Effector CD4-positive, alpha-beta T cell (primary cell): ENCODE measurements at places on chromosomes 5 and 9.

GRCh38 chr5:124724357-124725039 lies 21.9 kb downstream of the ZNF608 start:
- DNase-seq, result no peak

GRCh38 chr9:131482343-131483006 lies 20.2 kb upstream of the POMT1 start:
- DNase-seq, result no peak

DNA sequence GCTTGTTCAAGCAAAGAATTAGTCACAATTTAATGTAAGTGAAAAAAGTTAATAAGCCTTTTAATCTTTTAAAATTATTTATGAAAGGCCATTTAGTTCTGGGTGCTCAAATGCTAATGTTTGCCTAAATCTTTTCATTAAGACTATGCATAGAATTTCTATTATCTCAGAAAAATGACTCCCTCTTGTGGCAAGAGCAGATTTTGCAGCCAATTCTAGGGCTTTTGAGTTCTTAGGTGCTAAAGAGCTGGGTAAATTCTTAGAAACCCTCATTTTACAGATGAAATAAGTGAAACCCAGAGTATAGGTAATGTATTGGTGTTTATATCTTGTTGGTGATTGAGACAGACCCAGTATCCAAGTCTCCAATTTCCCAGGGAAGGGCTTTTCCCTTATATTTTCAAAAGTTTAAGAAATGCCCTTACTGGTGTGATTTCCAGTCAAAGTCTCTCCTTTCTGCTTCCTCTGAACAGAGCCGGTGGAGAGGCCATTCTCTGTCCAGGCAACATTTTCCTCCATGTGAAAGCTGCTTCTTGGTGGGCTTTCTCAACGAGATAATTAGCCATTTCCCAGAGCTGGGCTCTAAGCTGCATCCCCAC lies 24.1 kb upstream of the PCSK5 start:
- peak; percentile 13 for DNase-seq

DNA sequence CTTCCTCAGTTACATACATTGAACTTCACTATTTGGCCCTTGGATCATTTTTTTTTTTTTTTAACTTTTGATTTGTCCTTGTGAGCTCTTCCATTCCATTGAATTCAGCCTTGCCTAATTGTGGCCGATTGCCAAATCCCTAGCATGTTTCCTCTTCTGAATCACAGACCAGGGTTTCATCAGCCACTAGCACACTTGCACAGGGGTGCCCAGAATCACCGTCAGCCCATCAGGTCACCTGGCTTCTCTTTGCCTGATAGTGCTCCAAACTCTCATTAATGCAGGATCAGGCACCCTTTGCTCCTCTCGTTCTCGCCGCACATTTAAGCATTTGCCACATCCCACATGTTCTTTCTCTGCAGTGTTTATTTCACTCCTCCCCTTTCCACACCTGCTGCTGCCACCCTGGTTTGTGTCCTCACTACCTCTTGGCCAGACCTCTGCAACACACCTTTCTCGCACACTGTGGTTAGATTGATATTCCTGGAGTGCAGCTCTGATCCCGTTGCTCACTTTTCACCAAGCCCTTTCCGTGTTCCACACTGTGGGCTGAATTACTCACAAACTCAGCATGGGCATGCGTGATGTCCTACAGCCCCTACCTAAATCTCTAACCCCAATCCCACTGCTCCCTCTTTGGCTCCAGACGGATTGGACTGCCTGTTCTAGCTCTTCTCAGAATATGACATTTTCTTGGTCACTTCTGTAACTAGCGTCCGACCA lies 9.8 kb downstream of the PIK3R1 start:
- no peak for DNase-seq

- DNase-seq, result no peak
Observed at GRCh38 chr5:65808818-65809217, 86.8 kb downstream of the NLN start.

GRCh38 chr9:23842565-23843129 lies 16.6 kb upstream of the ELAVL2 start:
- DNase-seq, result no peak

DNA sequence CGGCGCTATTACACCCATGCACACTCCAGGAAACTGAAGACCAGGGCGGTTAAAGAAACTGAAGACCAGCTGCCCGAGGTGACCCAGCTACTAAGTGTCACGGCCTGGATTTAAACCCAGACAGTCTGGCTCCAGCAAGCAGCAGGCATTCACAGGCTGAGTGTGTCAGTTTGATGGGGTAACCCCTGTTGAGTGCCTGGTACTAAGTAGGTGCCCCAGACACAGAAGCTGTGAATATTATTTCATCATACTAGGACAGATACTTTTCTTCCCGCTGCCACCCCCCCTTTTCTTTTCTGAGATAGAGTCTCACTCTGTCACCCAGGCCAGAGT lies 7.3 kb downstream of the ENG start:
- DNase-seq, result no peak

GRCh38 chr9:105757496-105758251 lies 63.3 kb downstream of the TMEM38B start:
- DNase-seq, result no peak

GRCh38 chr9:75707191-75707590 lies 183.3 kb upstream of the PCSK5 start:
- no peak for DNase-seq

- peak; percentile 14 for DNase-seq
Observed at GRCh38 chr5:163506726-163507125, 1.3 kb downstream of the MAT2B start.

- DNase-seq, result no peak
Observed at GRCh38 chr9:126146254-126147145, 180.1 kb upstream of the MVB12B start.

DNA sequence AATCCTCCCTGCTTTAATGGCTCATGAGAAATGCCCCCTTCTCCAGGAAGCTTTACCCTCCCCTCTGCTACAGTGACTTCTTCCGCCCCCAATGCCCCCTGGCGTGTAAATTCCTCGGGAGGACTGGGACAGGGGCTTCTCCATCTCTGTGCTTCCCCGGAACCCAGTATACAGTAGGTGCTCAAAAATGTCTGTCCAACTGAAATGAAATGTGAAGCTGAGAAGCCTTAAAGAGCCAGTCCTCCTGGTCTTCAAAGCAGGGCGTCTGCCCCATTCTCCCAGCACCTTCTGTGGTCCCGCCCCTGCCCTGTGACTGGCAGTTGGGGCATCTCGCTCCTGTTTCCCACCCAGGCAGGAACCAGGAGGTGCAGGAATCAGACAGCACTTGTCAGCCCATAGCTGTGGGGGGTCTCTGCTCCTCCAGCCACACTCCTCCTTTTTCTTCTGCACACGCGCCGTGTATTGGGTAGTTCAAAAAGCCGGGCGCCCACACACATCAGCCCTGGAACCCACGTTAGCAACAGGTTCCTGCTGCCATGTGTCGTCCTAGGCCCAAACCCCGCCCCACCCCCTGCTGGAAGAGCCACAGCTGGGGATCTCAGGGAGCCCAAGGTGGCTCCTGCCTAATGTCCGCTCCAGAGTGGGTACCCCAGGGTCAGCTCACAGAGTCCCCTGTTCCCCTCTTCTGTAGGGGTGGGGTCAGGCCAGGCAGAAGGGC lies 16.0 kb downstream of the FIBCD1 start:
- no peak for DNase-seq

DNA sequence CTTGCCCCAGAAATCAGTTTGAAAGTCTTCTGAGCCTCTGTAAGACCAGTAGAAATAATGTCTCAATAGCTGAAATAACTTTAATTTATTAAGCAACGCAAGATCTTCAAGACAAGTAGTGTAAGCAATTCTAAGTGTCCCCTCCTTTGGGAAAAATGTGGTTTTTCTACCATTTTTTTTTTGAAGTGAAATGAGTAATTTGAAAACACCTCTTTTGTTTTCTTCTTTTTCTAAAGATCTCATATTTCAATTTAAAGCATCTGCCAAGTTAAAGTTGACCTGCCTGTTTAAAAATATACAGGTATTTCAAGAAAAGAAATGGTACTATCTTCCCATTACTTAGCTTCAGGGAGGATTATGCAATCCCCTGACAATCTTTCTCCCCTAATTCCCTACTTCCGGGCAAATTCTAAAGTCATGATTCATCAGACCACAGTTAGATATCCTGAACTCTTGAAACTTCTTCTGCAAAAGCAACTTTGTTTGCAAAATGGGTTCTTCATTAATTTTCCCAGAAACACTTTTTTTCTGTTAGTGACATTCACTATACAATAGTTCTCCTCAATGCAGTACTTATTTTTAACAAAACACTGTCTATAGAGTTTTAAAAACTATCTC lies 7.8 kb upstream of the ANXA1 start:
- no peak for DNase-seq

- no peak for DNase-seq
Observed at GRCh38 chr5:622359-622758, 10.2 kb downstream of the CEP72 start.

GRCh38 chr5:155027993-155028629 lies 14.6 kb downstream of the KIF4B start:
- DNase-seq, result no peak

GRCh38 chr5:8012131-8012977 lies 143.4 kb downstream of the MTRR start:
- no peak for DNase-seq

- no peak for DNase-seq
Observed at GRCh38 chr5:74499256-74500050, 141.1 kb downstream of the ENC1 start.

DNA sequence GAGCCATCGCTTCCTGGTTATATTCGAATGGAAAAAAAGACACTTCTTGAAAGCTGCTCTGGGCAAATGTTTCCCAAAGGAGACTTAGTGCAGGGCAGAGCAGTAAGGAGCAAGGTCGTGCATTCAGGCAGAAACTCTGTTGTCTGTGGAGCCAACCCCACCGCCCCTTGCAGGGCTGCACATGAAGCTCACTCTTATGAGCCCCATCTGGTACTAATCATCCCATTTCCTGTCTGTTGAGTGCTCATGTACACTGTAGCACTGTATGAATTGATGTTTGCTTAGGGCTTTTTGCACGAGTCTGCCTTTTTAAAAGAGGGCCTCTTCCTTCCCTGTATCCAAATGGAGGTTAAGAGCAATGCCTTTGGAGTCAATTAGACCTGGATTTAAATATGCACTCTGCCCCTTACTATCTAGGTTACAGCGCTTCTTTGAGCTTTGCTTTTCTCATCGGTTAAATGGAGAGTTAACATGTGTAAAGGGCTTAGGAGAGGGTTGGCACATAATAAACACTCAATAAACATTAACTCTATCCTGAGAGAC lies 25.4 kb downstream of the HMHB1 start:
- DNase-seq, result no peak

DNA sequence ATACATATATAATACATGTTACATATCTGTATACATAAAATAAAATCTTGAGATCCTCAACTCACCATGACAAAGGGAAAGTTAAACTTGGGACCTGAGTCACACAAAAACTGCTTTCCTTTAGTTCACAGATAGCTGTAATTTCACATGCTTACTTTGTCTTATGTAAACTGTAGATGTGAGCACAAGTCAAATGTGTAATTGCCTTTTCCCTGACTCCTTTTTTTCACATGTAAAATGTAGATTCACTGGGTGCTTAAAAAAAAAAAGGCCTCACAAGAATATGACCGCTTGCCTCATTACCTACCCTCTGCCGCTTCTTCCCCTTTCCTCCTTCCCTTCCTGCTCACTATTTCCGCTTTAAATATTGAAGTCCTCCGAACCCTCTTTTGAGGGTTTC lies 21.9 kb upstream of the FAM169A start:
- no peak for DNase-seq
